ENCODE measurements at places on chromosomes 16 and 17.

- DNase-seq, result no peak
Measured at GRCh38 chr17:7940034-7940433, 8.0 kb downstream of the CNTROB start.

DNA sequence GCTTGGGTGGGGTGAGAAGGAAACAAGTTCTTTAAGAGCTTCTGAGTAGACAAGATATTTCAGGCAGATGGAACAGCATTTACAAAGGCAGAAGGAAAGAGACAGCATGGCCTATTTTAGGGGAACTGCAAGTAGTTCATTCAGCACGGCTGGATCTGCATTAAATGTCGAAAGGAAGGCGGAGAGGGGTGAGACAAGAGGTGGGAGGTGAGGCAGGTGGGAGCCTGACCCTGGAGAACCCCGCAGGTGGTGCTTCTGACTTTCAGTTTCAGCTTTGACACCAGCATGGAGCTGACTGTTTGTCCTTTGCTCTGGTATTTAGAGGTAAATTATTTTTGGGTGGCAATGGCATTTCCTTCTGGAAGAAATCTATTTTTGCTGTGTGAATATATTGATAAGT, 194.8 kb downstream of the HS3ST4 start:
- DNase-seq, result no peak

DNA sequence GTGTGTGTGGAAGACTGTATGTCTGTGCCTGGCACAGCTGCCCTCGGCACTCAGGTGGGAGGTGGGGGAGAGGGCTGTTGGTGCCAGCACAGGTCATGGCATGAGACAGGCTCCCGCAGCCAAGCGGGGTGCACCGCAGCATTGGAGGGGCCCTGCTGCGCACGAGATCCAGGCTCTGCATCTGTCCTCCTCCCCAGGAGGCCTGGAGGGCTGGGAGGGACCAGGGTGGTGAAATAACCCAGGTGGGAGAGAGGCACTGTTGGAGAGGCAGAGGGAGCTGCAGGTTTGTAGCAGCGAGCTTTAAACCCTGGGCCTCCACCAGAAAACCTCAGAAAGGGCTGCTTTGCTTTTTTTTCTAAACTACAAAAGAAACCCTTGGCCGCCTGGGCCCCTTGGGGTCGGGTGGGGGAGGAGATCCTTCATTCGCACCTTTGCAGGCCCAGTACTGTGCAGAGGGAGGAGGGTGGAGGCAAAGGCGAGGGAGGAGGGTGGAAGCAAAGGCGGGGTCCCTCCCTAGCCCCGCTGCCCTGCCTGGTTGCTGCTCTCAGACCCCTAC, 241.7 kb downstream of the SEC14L1 start:
- no peak for DNase-seq

DNA sequence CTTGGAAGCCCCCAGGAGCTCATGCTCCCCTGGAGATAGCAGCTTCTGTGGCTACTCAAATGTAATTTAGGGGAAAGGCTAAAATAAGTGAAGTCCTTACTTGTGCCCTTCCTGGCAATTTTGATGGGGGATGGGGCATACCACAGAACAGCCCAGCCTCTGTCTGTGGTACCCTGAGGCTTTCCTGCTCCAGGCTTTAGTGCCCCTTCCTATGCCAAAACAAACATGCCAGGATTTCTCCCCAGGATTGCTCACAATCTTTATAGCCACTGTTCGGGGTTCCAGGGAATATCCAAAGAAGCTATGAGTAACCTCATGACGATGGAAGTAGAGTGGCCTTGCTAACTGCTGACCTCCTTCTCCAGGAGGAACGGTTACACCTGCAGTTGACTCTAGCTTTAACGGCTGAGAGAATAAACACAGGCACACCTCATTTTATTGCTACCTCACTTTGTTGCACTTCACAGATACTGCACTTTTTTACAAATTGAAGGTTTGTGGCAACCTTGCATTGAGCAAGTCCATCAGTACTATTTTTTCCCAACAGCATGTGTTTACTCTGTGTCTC, 24.9 kb downstream of the CCL4 start:
- DNase-seq, result no peak

DNA sequence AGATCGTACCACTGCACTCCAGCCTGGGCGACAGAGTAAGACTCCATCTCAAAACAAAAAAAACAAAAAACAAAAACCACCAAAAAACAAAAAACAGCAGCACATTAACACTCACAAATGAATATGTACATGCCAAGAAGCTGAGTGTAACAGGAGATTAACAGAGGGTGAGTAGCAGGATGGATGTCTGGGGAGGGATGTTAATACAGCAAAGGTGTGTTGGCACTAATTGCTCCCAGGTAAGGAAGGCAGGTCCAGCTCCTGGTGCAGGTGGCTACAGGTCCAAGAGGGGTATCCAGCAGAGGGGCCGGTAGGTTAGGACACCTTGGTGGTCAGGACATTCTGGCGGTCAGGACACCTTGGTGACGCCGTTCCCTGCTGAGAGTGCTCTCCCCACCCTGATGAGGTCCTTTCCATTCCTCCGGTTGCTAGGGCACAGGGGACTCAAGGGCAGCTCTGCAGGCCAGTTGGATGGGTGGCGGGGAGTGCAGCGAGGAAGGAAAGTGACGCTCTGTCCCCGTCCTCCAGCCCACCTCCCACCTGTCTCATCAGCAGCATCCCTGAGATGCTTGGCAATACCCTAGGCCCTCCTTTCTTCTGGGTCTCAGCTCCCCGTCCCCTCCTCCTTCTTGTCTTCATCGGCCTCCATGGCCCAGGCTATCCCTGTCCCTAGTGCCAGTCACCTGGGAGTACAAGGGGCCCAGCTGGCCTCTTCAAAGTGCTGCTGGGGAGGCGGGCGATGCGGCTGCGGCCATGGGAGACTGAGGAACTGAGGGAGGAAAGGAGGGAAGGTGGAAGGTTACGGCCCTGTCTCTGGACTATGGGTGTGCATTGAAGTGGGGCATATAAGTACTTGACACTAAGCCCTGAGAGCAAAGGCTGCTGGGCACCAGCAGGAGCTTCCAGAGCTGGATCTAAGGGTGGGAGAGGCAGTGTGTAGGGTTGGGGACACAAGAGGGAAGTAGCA, 10.7 kb upstream of the GFAP start:
- no peak for DNase-seq

GRCh38 chr17:31916491-31917064, 15.1 kb upstream of the UTP6 start:
- no peak for DNase-seq

DNA sequence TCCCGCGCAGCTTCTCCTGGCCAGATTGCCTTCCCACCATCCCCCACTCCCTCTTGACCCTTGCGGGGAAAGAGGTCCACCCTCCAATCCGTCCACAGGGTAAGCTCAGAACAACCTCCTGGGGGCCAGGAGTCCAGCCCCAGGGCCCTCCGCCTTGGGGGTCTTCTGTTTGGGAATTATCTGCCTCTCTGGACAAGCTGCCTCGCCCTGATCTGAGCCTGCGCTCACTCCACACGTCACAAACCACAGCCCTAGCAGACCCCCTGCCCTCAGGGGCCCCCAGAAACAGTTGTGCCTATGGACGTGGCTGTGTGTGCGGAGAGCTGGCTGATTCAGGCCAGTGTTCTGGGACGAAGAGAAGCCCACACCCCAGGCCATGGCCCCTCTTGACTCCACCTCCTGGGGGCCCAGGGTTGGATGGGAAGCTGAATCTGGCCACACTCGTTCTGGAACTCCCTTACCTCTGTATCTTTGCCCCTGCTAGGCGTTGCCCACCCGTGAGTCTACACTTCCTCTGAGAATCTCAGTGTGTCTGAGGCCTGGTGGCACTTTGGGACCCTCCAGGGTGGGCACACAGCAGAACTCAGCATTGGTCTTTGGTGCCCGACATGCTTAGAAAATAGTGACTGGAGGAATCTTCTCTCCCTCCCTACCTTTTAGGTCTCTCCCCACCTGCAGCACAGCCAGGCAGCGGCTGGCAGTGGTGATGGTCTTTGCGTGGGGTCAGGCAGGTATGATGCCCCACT, 119.9 kb upstream of the SMURF2 start:
- DNase-seq, result no peak

- peak; percentile 7 for DNase-seq
Measured at GRCh38 chr16:81779536-81780320, 637 bp downstream of the PLCG2 start.

DNA sequence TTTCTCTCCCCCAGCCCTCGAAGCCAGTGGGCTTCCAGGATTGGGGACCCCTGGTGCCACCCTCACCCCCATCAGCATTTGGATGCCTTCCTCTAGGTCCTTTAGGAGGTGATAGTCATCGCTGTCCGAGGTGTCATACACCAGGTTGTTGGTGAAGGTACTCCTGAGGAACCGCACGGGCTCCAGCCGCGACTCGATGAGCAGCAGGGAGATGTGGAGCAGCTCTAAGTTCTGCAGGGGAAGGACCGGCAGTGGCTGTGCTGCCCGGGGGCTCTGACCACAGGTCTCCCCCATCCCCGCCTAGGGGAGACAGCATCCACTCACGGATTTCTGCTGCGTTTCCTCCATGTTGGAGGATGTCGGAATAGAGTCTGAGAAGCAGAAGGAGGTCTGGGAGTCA, 962 bp downstream of the CSHL1 start:
- DNase-seq, result no peak

GRCh38 chr16:1274767-1275166, 18.9 kb downstream of the TPSD1 start:
- DNase-seq, result no peak

GRCh38 chr16:78045865-78046581, 23.7 kb downstream of the CLEC3A start:
- DNase-seq, result no peak

DNA sequence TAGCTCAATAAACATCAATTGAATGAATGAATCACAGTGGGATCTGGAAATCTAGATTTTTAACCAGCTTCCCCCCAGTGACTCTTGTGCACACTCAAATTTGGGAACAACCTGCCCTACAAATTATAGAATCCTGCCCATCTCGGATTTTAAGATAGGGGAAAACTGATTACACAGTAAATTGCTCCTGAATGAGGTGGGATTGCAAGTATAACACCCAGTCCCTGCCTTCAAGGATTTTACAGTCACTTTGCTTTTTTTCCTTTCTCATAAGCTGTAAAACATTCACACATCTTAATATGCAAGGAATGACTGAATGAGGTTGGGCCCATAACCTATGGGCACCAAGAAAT, 48.5 kb downstream of the TEKT5 start:
- no peak for DNase-seq

DNA sequence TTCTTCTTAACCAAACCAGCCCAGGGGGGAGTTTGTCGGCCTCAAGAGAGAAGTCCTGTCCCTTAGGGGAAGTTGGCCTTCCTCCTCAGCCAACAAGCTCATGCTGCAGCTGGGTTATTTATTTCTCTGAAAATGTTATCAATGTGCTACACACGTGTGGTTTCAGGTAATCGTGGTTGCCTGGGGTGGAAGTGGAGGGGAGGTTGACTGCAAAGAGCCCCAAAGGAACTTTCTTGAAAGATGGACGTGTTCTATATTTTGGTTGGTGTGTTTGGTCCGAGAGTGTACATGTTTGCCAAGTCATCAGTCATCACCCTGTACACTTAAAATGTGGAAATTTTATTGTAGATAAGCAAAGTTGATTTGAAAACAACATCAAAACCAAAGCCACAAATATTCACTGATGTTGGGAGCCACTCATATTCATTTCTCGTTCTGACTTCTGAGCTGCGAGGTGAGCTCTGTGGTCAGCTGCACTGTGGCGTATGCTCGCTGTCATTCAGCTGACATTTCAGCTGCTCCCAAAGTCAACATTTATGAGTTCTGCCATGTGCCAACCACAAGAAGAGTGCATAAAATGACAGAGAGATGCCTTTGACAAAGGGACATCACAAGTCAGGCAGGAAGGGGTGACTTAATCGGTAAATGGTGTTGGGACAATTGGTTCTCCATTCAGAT, 26.5 kb upstream of the ADGRG1 start:
- peak; percentile 56 for DNase-seq

- no peak for DNase-seq
Measured at GRCh38 chr16:66523861-66524354, 26.0 kb downstream of the TK2 start.

All from stimulated activated CD4-positive, alpha-beta T cell treated with anti-CD3 and anti-CD28 coated beads, TNF-alpha, amount 100 ng/mL, for 24 hours (primary cell).